ENCODE measurements at places on chromosomes 2 and 18. TPM values are rescaled to one million over a fixed set of nuclear protein-coding genes. Genes with fewer than 3 reads are reported as not detected.

The HOXD13 gene
- total RNA-seq: not detected

The CYTIP gene
- total RNA-seq: 15.8 TPM

The ZNF519 gene
- total RNA-seq: 13.2 TPM

The PROKR1 gene
- total RNA-seq: not detected

The LOXHD1 gene
- total RNA-seq: 0.29 TPM

The VRK2 gene
- 25.6 TPM for total RNA-seq

The TTR gene
- 0.55 TPM for total RNA-seq

The SYT4 gene
- not detected for total RNA-seq

The CD8B2 gene
- total RNA-seq: 0.65 TPM

The CERKL gene
- 0.29 TPM for total RNA-seq

The COLEC11 gene
- total RNA-seq: 2.4 TPM
